Testis (tissue), 5 donors: ENCODE measurements at places on chromosomes 1 and 21.

GRCh38 chr1:226873771-226874578 is 3.6 kb downstream of the PSEN2 start:
- DNase-seq, result no peak

GRCh38 chr1:172024516-172024915 is 183.2 kb downstream of the DNM3 start:
- DNase-seq, result no peak

GRCh38 chr1:17545356-17545755 is 5.9 kb downstream of the ARHGEF10L start:
- DNase-seq, result no peak

GRCh38 chr21:17667256-17667655 is 54.6 kb upstream of the BTG3 start:
- DNase-seq, result no peak

- peak; percentile 80 for DNase-seq
These were observed 22.6 kb upstream of the RNF187 start for GRCh38 chr1:228464487-228464983.

DNA sequence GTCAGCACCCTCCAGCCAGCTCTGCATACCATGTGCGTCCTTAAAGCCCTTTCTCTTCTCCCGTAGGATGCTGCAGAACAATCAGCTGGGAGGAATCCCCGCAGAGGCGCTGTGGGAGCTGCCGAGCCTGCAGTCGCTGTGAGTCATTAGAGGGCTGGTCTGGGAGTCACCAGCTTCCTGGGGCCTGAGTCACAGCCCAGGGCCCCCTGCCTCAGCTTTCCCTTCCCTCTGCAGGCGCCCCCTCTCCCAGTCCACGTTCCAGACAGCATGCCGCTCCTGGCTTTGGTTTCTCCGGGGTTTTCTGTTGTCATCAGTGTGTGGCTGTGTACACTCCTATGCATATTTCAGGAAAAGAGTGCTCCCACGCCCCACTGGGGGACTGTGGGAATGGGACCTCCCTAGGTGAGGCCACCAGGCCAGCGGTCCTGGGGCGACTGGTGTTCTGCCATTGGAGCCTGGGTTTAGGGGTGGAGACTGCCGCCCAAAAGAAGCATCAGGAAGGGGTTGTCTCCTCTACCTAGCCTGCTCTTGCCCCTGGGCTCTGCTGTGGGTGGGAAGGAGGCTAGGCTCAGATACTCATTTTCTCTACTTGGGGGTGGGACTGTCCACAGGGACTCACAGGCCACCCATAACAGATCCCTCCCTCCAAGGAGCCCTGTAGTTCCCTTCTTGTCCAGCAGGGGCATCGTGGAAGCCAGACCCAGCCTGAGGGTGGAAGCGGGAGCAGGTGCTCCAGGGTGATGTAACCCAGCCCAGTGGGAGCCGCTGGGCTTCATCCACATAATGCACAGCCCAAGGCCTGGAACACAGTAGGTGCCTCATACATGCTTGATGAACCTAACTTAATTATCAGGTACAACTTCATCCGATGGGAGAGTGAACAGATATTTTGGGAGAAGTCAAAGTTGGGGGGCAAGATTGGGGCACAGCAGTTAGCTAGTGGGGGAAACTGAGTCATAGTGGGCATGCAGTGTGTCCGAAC is 42.5 kb downstream of the LGR6 start:
- peak; percentile 69 for DNase-seq
